Activated T-helper 1 cell treated with anti-CD3 and anti-CD28 coated beads, Interleukin-2, amount 50 U/mL, for 16 hours (primary cell): ENCODE measurements at places on chromosomes 13 and 19.

DNA sequence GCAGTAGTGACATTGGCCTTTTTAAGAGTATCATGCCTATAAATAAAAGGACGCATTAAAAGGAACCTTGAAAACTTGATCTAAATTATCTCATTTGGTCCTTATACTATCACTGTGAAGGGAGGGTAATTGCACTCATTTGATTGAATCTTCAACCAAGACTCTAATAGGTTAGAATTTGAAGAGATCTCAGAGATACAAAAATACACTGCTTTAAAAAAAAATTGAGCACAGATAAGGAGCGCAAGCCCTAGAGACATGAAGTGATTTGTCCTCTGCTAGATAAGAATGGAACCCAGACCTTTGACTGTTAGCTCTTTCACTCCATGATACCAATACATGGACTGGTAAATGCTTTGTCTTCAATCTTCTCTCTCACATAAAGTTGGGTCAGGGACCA, 58.2 kb upstream of the RXFP2 start:
- DNase-seq: no peak

- no peak for DNase-seq
These were observed 60.2 kb downstream of the PEX11G start for GRCh38 chr19:7428651-7429113.

DNA sequence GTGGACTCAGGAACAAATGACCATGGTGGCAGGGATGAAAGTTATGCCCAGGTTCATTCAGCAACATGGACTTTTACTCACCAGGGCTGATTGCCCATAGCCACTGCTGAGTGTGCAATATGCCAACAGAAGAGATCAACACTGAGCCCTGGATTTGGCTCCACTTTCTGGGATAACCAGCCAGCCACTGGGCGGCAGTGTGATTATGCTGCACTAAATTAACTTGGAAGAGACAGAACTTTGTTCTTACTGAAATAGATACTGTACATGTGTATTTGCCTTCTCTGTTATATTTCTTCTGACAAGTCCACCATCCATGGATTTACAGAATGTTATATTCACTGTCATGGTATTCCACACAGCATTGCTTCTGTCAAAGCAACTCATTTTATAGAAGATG, 257.4 kb downstream of the TDRD3 start:
- no peak for DNase-seq

GRCh38 chr13:107450931-107451330, 764.4 kb downstream of the LIG4 start:
- DNase-seq: no peak

- DNase-seq: no peak
These were observed 36.5 kb upstream of the SACS start for GRCh38 chr13:23469951-23470421.

GRCh38 chr13:73168953-73169401, 110.2 kb downstream of the KLF5 start:
- no peak for DNase-seq

- no peak for DNase-seq
These were observed 10.1 kb downstream of the MIER2 start for GRCh38 chr19:334296-335071.
